ENCODE measurements at places on chromosomes 3 and 15. TPM values are rescaled to one million over a fixed set of nuclear protein-coding genes. Genes with fewer than 3 reads are reported as not detected.

- ATAC-seq: no peak
Observed at GRCh38 chr3:170098753-170099152, 61.0 kb downstream of the GPR160 start.

DNA sequence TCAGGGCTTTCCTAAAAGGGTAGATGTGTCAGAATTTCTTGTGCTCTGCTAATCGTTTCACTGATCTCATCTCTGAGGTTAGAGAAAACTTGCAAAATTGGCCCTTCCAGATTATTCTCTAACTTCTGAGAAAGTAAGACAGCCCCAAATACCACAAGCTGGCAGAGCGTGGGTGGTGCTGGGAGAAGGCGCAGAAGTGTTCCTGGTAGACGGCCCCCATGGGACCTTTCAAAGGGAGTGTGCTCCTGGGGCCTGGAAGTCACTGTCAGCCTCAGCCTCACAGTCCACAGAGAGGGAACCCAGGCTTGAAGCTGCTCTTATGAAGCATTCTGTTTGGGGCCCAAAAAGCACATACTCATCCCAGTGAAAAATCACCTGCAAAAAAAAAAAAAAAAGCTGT lies 86.5 kb upstream of the PFN2 start:
- ATAC-seq: no peak

The CHDH gene
- total RNA-seq: 0.27 TPM

- no peak for ATAC-seq
Observed at GRCh38 chr3:109440353-109440752, 103.0 kb upstream of the DPPA4 start.

The UCN2 gene
- 0.50 TPM for total RNA-seq

GRCh38 chr3:150169330-150169940 lies 198.7 kb upstream of the PFN2 start:
- peak; percentile 27 for ATAC-seq

The ADAMTSL3 gene
- 0.18 TPM for total RNA-seq

- no peak for ATAC-seq
Observed at GRCh38 chr3:119969759-119970158, 124.5 kb downstream of the GSK3B start.

DNA sequence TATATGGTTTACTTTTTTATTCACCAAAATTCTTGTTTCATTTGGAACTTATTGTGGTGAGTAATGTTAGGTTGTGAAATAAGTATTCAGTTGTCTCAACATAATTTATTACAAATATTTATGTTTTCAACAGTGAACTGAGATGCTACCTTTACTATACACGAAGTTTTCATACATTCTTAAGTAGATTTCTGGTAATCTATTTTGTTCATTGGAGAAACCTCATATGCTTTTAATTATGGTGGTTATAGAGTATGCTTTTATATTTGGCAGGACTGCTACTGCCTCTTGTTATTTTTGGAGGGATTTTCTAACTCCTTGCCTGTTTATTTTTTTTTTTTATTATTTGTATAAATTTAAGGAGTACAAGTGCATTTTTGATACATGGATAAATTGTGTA lies 253.1 kb downstream of the NLGN1 start:
- ATAC-seq: no peak

- ATAC-seq: no peak
Observed at GRCh38 chr3:13070391-13071070, 2.7 kb downstream of the IQSEC1 start.

GRCh38 chr15:92452143-92452542 lies 58.5 kb downstream of the ST8SIA2 start:
- no peak for ATAC-seq

All from motor neuron (in vitro differentiated cells).